Stimulated activated CD4-positive, alpha-beta T cell treated with anti-CD3 and anti-CD28 coated beads, TNF-alpha, amount 100 ng/mL, for 48 hours (primary cell): ENCODE measurements at places on chromosomes 7 and 10.

GRCh38 chr7:39137480-39137879 lies 159.8 kb downstream of the POU6F2 start:
- no peak for DNase-seq

DNA sequence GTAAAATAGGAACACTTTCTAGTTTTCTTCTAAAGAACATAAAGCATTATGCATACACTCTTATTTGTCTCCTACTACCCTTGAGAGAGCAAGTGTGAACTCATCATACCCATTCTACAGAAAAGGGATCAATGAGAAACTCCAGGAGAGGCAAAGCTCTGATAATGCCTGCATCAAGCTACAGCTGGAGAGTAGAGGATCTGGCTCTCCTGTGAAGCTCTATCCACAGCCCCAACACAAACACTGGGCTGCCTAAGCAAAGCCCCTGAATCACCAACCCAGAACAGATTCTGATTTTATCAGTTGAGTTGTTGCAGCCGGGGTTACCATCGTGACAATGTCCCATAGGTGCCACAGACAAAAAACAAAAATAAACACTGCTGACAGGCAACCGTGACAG lies 74.9 kb downstream of the NUDCD3 start:
- DNase-seq = no peak

DNA sequence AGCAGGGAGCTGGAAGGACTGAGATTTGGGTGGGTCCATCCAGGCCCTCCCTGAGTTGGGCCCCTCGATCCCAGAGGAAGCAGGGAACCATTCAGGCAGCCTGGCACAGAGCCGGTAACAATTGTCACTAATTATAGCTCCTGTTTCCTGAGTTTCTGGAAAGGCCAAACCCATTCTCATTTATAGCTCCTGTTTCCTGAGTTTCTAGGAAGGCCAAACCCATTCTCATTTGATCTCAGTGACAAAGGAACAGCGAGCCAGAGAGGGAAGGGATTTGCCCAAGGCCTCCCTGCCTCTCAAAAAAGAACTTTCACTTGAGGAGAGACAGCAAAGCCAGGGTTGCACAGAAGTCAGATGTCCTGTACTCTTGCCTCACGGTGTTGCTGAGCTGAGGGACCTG lies 521.9 kb downstream of the TYW1 start:
- no peak for DNase-seq

GRCh38 chr10:92689663-92690210 lies at the start of gene HHEX:
HHEX (plus strand) TSS chr10:92689955; CDS start chr10:92689987, 32 bp downstream.
- DNase-seq = no peak

- DNase-seq = no peak
Measured at GRCh38 chr7:132004529-132004928, 448.1 kb upstream of the PODXL start.

GRCh38 chr10:32964270-32964669 lies 6.2 kb upstream of the ITGB1 start:
- DNase-seq = no peak

- no peak for DNase-seq
Measured at GRCh38 chr10:44046605-44047004, 338.3 kb downstream of the CXCL12 start.

DNA sequence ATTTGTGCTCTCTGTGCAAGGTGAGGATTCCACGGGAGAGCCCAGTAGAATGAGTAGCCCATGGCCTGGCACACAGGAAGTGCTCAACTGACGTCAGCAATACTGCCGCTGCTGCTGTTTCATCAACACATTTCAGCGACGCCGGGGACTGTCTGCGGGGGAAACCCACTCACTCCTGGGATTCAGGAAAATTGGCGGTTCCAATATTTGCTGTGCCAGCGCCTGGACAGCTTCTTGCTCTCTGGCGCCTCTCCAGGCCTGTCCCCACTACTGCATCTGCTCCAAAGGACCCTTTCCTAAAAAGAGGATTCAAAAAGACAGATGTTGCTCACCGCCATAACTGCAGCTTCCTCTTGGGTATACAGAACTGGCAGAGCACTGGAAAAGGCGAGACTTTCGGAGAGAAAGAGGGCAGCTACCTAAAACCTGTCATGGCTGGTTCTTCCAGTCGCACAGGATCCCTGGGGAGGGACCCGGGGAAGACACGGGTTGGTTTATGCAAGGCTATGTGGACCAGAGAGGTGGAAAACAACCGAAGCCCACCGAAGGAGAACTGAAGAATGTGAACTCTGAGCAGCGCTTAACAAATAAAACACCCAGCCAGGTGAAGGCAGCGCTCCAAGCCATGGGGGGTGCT lies 39.7 kb upstream of the ENO4 start:
- no peak for DNase-seq

DNA sequence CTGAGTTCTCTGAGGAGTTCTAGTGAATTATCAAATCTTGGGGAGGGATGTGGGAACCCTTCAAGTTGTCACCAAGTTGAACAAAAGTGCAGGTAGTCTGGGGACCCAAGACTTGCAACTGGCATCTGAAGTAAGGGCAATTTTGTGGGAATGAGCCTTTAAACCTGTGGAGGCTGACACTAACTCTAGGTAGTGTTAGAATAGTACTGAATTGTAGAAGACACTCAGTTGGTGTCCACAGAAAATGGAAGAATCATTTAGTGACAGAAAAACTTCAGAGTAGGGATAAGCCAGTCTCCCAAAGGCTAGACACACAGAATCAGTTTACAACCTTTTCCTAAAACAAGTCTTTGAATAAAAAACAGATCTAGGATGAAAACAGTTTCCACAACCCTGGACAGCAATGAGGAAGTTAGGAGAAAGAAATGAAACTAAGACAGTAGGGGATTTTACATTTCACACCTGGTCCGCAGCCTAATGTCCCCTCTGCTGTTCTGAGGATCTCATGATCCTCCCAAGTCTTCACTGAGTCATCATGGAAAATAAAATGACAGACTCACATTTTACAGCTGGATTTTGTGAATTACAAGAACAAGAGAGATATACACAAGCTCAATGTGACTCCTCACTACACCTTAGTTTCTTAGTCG lies 23.0 kb upstream of the ING3 start:
- DNase-seq = no peak

- DNase-seq = no peak
Measured at GRCh38 chr10:48844616-48845015, 95.0 kb downstream of the LRRC18 start.

DNA sequence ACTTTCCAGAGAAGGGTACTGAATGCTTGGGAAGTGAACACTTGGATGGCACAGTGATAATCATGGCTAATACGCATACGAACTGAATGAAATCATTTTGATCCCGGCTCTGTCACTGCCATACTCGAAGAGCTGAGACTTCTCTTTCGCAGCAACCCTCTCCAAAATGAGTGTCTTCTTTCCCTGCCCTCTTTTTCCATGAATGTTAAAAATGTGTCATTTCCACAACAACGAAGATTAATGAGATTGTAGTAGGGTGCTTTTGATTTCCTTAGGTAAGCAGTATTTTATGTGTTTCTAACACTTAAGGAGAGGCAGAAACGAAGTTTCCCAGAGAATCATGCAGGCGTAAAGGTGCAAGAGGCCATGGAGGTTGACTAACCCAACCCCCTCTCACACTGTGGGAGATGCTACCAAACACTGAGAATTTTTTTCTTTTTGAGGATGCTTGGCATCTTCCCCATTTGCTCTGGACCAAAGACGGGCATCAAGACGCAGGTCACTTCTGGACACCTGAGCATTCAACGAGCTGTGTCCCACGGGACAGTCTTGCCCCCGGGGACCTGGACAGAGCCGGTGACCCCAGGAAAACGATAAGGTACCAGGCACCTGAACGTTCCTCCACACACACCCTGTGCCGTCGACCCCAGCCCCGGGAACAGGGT lies 823 bp downstream of the COPG2 start:
- no peak for DNase-seq

DNA sequence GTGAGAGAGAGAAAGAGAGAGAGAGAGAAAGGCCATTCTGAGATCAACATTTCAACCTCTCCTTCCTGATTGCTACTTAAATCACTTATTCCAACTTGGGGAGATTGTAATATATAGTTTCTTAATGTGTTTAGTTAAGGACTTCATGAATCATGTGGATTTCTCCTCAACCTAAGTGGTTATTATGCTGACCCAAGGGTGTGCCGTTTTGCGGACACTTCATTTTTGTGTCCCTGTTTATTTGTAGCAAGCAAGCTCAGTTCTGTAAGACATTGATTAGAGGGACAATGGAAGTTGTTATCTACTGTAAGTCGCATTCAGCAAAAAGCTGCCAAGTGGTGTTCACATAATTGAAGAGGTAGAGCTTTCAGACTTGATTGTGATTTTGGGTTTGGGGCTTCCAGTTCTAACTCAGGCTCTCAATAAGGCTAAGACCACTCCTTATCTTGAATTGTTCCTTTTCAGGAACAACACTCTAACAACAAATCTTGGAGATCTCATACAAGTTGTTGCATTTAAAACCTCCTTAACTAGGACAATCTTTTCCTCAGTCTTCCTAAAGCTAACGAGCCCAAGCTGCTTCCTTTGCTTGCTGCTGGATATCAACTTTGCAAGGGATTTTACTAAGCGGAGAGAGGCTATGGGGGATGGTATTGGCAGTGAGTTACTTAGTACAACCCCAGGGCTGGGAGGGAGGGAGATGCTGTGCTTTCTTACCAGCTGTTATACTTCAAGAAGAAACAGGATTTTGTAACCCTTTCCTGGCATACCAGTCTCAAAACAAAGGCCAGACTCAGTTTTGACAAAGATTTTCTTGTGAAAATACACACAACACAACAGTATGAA lies 19.8 kb upstream of the COL1A2 start:
- DNase-seq = no peak

GRCh38 chr7:80499350-80499953 lies 12.4 kb downstream of the GNAT3 start:
- no peak for DNase-seq

DNA sequence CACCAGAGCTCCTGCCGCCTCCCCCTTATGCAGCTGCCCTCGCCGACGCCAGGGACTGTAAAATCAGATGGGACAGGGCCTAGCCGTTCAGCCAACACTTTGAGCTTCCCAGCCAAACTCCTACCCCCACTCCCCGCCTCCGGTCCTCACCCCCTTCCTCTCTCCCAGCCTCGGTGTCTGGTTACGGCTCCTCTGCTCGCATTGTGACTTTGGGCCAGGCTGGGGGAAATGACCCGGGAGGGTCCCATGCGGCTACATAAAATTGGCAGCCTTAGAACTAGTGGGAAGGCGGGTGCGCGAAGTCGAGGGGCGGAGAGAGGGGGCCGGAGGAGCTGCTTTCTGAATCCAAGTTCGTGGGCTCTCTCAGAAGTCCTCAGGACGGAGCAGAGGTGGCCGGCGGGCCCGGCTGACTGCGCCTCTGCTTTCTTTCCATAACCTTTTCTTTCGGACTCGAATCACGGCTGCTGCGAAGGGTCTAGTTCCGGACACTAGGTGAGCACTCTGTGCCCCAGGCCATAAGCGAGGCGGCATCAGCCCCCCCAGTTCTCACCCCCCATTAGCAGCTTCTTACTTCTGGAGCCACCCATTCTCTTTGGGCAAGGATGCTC lies at the start of gene KAZALD1:
Gene KAZALD1, plus strand, starts transcription at position 366 of the 608 bp plus-strand sequence. CDS start 604 bp downstream, outside the sequence.
- DNase-seq = no peak

GRCh38 chr10:623477-624311 lies 65.8 kb downstream of the DIP2C start:
- DNase-seq = no peak

GRCh38 chr10:68135922-68136792 lies 26.9 kb downstream of the MYPN start:
- no peak for DNase-seq

DNA sequence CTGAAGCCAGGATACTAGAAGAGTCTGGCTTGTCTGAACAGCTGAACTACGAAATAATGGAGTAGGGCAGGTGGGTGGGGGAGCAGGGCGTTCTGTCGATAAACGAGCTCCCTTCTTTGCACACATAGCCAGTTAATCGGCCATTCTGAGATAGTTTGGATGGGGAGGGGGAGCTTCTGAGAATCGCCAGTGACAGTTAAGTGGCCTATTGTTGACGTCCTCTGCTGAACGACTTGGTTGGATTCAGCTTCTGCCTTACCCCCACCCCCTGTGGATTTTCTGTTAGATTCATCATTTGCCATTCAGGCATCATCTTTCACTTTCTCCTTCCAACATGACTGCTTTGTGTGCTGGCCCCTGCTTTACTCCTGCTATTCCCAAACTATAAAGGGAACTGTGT lies 520 bp downstream of the CPA5 start:
- no peak for DNase-seq

DNA sequence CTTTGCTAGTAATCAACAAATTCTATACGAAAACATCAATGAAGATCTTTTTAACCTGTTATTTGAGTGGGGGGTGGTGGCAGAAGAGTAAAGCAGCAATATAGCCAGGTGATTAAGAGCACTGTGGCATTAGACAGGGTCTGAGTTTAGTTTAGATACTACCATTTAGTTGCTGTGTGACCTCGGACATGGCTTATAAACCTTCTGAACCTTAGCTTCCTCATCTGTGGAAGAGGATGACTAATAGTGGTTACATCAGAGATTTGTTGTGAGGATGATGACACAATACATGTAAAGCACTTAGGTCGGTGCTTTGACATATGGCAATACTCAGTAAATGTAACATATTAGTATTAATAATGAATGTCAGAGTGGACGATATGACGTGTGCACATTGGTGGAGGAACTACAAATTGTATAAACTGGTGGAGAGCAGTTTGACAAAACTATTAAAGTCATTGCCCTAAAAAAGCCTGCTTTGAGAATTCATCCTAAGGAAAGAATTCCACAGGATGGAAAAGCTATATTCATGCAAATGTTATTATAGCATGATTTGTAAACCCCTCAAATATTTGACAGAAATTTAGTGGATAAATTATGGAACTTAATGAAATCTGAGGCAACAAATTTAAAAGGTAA lies 24.3 kb downstream of the SPAG6 start:
- no peak for DNase-seq
